ENCODE measurements at places on chromosomes 2 and 18.

- no peak for DNase-seq
Observed at GRCh38 chr2:162252153-162252552, 8.9 kb upstream of the FAP start.

- no peak for DNase-seq
Observed at GRCh38 chr2:49514201-49514600, 359.9 kb upstream of the FSHR start.

DNA sequence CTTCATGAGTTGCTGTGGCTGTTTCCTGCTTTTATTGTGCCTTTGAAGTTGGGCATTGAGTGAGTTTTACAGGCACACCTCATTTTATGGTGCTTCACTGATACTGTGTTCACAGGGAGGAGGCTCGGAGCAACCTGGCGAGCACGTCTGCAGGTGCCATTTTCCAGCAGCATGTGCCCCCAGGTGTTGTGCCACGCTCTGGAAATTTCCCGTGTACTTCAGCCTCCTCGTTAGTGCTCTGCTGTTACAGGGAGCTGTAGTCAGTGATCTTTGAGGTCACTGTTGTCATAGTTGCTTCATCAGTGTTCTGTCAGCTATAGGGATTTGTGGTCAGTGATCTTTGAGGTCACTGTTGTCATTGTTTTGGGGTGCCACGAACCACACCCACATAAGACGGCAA lies 20.1 kb downstream of the CTDP1 start:
- DNase-seq = no peak

- no peak for DNase-seq
Observed at GRCh38 chr2:181326661-181327060, 130.5 kb upstream of the ITGA4 start.

DNA sequence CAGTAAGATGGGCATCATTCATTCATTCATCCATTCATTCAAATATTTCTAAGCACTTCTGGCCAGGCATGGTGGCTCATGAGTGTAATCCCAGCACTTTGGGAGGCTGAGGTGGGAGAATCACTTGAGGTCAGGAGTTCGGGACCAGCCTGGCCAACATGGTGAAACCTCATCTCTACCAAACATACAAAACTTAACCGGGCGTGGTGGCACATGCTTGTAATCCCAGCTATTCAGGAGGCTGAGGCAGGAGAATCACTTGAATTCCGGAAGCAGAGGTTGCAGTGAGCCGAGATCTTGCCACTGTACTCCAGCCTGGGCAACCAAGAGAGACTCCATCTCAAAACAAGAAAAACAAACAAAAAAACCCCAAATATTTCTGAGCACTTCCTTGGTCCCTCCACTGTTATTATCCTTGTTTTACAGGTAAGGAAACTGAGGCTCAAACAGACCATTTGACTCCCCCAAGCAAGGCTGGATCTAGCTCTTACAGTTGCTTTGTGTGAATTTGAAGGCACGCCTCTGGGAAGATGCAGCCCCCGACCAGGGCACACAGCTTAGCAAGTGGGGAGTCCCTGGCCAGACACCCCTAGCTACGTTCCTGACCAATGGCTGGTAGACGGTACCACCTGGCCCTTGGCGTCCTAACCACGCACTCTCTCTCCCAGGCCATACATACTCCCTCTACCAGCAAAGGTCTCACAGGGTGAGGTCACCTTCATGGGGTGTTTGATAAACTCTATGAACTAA lies 50.6 kb upstream of the ODC1 start:
- peak; percentile 30 for DNase-seq

GRCh38 chr2:127208313-127208712 lies 11.8 kb downstream of the CYP27C1 start:
- DNase-seq = no peak

- DNase-seq = no peak
Observed at GRCh38 chr2:198615972-198616371, 811.6 kb downstream of the PLCL1 start.

GRCh38 chr18:45777393-45777792 lies 48.1 kb upstream of the SIGLEC15 start:
- DNase-seq = no peak

DNA sequence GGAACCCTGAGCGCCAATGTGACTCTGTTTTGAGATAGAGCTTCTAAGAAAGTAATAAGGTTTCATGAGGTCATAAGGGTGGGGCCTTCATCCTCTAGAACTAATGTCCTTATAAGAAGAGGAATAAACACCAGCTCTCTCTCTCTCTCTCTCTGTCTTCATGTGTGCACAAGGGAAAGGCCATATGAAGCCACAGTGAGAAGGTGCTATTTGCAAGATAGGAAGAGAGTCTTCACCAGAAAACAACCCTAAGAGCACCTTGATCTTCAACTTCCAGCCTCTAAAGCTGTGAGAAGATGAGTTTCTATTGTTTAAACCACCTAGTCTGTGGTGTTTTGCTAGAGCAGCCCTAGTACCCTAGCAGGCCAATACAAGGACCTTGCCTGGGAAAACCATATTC lies 55.8 kb downstream of the DOCK10 start:
- no peak for DNase-seq

DNA sequence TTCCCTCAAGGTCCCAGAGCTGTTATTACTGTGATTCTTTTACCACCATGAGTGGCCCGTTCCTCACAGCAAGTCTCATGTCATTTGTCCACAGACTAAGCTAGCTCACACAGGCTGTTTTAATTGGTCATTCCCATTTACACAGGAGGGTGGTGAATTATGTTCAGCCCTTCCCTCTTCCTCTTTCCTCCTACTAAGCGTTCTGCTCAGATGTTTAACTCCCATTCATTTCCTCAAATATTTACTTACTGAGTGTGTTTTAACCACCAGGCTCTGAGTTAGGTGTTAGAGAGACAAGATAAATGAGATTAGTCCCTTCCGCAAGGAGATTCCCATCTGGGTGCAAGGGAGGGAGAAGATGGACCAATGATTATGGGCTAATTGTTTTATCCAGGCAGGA lies 403.6 kb upstream of the ACVR2A start:
- no peak for DNase-seq

- no peak for DNase-seq
Observed at GRCh38 chr2:175624785-175625184, 377.3 kb downstream of the LNPK start.

- DNase-seq = no peak
Observed at GRCh38 chr2:201258666-201259615, 1.4 kb upstream of the CASP8 start.

- DNase-seq = no peak
Observed at GRCh38 chr18:43393174-43393573, 115.9 kb upstream of the SYT4 start.

DNA sequence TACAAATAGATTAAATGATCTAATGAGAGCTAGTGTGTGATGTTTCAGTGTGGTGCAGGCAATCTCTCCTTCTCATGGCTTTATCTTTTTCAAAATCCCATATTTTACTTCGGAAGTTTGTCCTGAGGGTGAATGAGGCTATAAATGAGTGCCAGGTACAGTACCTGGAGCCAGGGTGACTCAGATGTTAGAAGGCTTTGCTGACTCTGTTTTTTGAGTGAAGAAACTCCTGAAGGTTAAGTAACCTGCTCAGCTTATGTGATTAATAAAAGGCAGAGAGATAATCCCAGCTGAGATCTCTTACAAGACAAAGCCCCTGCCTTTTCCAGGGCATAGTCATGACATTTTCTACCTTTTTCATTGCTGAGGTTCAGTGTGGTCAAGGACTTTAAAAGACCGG lies 52.6 kb downstream of the MGAT5 start:
- DNase-seq = no peak

GRCh38 chr2:147758821-147759220 lies 86.0 kb upstream of the ACVR2A start:
- DNase-seq = no peak

DNA sequence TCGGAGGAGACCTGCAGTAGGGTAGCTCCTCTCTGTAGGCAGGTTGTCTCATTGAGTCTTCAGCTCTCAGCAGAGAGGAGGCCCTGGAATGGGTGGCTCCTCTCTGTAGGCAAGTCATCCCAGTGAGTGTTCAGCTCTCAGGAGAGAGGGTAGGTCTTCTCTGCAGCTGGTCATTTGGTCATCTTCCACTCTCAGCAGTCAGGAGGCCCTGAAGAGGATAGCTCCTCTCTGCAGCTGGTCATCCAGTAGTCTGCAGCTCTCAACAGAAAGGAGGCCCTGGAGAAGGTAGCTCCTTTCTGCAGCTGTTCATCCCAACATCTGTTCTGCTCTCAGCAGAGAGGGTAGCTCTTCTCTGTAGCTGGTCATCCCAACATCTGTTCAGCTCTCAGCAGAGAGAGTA lies 26.0 kb upstream of the RUFY4 start:
- DNase-seq = no peak

DNA sequence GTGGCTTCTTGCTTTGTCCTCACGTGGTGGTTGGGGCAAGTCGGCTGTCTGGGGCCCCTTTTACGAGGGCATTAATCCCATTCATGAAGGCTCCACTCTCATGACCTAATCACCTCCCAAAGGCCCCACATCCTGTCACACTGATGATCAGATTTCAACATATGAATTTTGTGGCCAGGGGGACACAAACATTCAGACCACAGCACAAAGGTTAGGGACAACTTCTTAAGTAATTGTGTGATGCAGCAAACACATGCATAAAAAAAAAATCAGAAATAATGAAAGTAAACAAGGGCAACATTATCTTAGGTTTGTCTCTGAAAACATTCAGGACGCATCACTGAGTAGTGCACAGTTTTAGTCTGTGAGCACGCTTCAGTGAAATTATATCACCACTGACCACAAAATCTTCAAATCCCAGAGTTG lies 54.2 kb upstream of the FRZB start:
- DNase-seq = no peak

- no peak for DNase-seq
Observed at GRCh38 chr2:213757525-213757924, 473.3 kb downstream of the SPAG16 start.

DNA sequence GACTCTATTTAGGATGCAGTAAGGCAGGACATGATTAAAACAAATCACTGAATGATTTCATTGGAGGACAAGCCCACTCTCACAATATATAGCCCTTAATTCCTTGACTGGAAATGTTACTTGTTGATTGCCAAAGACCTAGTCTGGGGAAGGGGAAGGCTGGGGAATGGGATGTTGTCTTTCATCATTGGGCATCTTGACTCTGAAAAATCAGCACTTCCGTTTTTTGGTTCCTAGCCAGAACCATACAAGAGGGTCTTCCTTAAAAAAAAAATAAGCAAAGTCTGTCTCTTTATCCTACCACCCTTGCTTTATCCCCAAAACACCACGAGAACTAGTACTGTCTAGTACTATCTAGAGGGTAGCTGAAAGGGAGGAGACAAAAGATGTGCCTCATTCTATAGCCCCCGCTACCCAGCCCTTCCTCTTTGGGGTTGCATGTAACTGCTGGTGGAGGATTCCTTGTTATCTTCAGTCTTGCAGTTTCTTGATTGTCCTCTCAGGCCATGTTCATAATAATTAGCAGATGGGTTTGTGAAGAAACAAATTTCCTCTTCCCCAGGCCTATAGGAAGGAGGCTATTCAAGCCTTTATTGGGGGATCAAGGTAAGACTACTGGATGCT lies 55.8 kb downstream of the NEMP2 start:
- DNase-seq = no peak

DNA sequence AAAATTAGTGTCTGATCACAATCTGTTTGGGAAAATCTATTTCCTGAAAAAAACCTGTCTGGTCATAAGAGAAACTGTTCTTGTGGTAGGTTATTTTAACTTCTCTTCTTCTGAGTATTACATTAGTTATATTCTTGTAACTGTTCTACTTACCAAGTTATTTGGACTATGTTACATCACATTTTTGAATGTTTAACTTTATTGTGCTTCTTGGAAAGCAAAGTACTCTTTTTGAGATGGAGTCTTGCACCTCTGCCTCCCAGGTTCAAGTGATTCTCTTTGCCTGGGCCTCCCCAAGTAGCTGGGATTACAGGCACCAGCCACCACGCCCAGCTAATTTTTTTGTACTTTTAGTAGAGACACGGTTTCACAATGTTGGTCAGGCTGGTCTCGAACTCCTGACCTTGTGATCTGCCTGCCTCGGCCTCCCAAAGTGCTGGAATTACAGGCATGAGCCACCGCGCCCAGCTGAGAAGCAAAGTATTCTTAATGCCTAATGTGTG lies 39.4 kb downstream of the AFTPH start:
- no peak for DNase-seq

GRCh38 chr2:70894765-70895164 lies 40.9 kb upstream of the ATP6V1B1 start:
- DNase-seq = no peak

- no peak for DNase-seq
Observed at GRCh38 chr18:67961701-67962440, 445.4 kb upstream of the DSEL start.

GRCh38 chr18:67500522-67501205 lies 15.9 kb downstream of the DSEL start:
- no peak for DNase-seq

DNA sequence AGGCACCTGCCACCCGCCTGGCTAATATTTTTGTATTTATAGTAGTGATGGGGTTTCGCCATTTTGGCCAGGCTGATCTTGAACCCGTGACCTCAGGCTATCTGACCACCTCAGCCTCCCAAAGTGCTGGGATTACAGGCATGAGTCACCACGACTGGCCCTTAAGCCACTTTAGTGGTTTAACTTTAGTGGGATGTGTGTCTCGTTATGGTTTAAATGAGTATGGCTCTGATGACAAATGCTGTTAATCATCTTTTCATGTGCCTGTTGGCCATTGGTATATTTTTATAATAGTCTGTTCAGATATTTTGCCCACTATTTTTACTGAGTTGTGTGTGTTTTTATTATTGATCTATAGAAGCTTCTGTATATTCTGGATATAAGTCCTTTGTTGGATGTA lies 205.9 kb downstream of the MYO1B start:
- DNase-seq = no peak

DNA sequence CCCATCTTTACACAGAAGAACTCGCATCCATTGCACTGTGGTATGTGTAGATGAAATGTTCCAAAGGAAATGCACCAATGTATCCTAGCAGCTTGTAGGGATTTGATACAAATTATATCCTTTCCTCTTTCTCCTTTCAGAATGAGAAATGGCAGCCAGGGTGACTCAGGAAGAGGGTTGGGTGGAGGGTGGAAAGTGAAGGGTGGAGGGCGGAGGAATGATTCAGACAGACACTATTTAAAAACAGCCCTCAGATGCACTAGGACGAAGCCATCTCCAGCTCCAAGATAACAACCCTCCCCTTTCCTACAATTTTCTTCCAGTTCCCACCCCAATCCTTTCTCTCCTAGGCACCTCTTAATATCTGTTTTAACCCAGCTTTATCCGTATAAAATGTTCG lies 96.2 kb upstream of the STK39 start:
- DNase-seq = no peak

DNA sequence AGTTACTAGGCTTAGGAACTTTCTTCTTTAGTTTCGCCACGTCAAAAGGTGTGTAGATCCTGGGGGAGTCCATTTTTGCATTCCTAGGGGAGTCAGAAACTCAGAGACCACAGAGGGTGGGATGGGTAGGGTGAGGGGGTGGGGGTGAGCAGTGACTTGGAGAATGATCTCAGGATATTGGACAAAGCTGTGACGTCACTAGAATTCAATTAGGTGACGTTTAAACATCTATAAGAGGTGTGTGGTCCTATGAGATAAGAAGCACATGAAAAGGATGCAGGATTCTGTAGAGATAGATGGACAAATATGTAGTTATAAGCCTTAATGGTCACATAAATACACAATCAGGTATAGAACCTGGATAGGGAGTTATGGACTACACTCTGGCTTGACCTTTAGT lies 21.5 kb downstream of the SLC4A3 start:
- no peak for DNase-seq

GRCh38 chr18:71116535-71116934 lies 827.7 kb downstream of the SOCS6 start:
- DNase-seq = no peak

GRCh38 chr2:25301453-25302352 lies 40.0 kb downstream of the DNMT3A start:
- no peak for DNase-seq

GRCh38 chr2:37919631-37920032 lies 5.5 kb upstream of the RMDN2 start:
- no peak for DNase-seq

All from left forelimb (tissue), 1 donor.